Activated CD8-positive, alpha-beta memory T cell treated with anti-CD3 and anti-CD28 coated beads for 24 hours (primary cell): ENCODE measurements at places on chromosomes 5 and 9.

DNA sequence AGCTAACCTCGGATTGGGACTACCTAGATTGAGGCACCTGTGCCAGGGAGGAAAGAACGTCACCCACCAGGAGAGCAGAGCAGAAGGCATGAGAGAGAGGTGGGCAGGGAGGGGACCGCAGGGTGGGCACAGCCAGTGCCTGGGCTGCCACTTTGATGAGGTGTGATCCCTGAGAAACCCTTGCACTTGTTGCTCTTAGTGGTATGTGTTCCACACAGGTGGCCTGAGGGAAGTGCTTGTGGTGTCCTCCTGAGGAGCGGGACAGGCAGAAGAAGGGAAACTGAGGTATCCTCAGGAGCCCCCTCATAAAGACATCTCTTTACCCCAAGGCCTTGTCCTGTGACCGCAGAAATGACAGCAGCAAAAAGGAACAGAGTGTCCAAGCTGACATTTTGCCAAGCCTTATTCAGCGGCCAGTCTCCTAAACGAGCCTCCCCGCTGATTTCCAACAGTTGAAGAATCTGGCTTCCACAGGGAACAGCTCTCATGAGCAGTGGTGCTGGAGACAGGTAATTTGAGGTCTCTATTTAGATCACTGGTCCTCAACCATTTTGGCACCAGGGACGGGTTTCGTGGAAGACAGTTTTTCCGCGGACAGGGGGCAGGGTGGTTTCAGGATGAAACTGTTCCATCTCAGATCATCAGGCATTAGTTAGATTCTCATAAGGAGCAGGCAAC, 82.4 kb downstream of the FOXD1 start:
- DNase-seq = no peak

DNA sequence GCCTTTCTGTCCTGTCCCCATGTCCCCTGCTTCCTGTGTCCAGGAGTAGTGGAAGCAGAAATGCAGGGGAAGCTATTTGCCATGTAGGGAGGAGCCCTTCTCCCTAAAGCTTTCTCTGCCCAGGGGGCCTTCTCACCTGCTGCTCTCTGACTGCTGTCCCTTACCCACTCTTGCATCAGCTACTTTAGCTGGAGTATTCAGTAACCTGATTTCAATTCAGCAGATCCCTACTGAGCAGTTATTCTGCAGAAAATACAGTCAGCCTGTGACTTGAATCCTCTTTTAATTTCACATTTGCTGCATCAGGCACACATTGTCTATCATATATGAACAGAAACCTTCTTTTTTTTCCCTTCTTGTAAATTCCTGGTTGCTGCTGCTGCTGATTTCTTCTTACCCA, 90.4 kb downstream of the MVB12B start:
- no peak for DNase-seq

- DNase-seq = no peak
Measured at GRCh38 chr9:134919303-134919702, 1.6 kb upstream of the FCN1 start.

- DNase-seq = peak; percentile 59
Measured at GRCh38 chr9:95003689-95004410, 277.4 kb downstream of the AOPEP start.

GRCh38 chr5:124252747-124253146, 493.7 kb downstream of the ZNF608 start:
- no peak for DNase-seq

DNA sequence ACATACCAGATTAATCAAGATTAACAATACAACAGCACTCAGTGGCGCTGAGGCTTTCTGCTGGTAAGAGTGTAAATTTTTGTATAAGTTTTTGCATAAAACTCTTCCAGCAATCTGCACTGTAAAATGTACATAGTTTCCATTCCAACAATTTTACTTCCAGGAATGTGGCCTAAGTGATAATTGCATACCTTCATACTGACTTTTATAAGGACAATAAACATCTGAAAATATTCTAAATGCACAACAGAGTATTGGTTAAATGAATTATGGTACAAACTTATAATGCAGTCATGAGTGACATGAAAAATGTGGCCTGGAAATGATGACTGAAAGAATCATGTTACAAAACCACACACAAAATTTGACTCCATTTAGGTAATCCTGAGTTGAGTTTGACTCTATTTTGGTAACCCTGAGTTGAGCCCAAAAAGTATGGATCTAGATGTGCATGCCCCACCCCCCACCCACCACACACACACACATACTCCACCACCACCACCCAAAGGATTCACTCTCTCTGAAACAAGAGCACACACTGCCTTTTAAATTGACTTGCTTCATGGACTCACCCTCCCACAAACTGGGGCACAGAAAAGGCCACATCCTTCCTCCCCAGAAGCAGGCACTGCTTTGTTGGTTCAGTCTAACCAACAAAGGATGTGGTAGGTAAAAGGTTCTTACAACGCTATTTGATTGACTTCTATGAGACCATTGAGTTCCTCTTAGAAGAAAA, 137.6 kb downstream of the SUSD1 start:
- DNase-seq = peak; percentile 73

GRCh38 chr5:56766926-56767325, 48.4 kb upstream of the MAP3K1 start:
- DNase-seq = no peak

DNA sequence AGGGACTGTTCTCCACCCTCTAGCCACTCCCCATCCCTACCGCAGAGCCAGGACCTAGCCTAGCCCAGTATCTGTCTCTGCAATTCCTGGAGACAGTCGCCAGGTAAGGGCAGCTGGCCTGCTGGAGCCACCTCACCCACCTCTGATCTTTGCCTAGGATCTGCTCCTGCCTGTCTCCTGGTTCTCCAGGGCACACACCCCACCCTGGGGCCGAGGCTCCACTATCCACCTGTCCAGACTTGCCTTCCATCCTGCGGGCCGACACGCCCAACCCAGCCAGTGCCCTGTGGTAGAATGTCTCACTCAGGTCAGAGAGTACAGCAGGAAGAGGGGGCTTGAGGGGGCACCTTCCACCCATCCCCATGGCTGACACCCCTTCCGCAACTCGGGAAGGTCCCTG, 15.7 kb upstream of the AQP7 start:
- DNase-seq = no peak

DNA sequence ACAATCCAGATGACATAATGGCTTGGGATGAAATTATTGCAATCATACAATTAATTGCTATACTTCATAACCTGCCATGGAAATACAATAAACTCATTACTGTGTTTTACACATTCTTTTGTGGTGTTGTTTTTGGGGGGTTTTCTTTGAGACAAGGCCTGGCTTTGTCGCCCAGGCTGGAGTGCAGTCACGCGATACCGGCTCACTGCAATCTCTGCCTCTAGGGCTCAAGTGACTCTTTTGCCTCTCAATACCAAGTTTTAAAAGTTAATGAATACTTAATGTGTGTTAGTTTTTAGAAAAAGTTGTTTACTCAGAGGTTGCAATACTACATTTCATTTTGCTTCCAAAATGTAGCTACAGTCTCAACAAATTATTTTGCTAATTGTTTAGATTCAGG, 598.4 kb downstream of the CHSY3 start:
- DNase-seq = no peak

DNA sequence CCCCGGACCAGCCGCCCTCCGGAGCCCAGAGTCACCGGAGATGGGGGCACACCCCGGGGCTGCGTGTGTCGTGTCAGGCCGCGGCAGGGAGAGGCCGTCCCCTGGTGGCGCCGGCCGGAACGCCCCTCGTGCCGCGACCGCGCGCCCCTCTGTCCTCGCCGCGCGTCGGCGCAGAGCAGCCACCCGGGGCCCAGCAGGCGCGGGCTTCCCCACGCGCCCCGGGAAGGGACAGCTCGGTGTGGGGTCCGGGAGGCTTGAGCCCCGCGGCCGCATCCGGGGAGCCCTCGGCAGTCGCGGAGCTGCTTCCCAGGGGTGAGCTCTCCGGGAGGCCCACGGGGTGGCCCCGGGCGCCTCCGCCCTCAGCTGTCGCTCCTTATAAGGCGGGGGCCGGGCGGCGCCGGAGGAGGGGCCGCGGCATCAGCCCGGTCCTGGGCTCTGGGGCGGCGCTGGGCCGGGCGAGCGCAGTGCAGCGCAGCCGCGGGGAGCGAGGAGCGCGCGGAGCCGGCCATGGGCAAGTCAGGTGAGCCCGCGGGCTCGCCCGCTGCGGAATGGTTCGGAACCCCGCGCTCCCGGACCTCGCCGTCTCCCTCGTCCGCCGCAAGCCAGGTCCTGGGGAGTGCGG, at the start of gene GLIPR2:
Gene GLIPR2 (plus strand): TSS at position 462 of the 622 bp plus-strand sequence. CDS start 46 bp downstream, at position 508.
- DNase-seq = peak; percentile 90

GRCh38 chr9:28092981-28093936, 520.0 kb upstream of the C9orf72 start:
- no peak for DNase-seq

DNA sequence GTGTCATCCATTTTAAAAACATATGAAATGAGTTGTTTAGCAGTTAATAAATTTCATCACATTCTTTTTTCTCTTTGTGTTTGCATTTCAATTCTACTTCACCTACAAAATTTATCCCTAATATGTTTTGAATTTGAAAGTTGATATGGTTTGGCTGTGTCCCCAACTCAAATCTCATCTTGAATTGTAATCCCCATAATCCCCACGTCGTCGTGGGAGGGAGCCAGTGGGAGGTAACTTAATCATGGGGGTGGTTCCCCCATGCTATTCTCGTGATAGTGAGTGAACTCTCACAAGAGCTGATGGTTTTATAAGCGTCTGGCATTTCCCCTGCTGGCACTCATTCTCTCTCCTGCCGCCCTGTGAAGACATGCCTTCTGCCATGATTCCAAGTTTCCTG, 200.1 kb downstream of the EPB41L4A start:
- DNase-seq = no peak

- no peak for DNase-seq
Measured at GRCh38 chr5:6498968-6499367, 50.3 kb downstream of the UBE2QL1 start.

DNA sequence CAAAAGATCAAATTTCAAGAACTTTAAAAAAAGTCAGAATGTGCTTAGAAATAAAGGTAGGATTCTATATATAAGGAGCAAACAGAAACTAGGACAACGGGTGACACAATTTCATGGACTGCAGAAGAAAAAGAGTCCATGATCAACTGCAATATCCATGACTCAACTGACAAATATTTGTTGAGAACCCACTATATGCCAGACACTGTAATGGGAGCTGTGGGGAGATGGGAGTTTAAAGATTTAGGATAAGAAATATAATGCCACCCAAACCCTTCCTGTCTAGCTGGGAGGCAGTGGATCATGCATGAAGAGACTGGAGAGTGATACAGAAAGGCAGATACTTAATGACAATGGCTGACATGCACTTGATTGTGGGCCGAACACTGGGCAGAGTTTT, 27.6 kb upstream of the CCDC112 start:
- DNase-seq = no peak

DNA sequence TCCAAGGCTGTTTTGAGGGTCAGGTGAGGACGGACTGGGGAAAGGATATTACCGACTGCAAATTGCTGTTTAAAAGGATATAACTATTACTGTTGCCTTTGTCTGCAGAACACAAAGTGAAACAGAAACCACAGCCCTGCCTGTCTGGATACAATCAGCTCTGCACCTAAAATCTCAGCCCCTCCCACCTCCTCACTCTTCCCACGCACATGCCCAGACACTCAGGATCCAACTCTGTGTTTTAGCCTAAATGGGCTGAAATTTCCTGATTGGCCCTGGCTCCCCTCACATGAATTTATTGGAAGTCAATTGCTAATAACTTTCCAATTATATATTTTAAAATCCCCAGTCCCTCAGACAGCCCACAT, 176.3 kb upstream of the PPP1R26 start:
- DNase-seq = peak; percentile 40

GRCh38 chr9:35516479-35516878, 26.6 kb downstream of the RUSC2 start:
- DNase-seq = no peak

DNA sequence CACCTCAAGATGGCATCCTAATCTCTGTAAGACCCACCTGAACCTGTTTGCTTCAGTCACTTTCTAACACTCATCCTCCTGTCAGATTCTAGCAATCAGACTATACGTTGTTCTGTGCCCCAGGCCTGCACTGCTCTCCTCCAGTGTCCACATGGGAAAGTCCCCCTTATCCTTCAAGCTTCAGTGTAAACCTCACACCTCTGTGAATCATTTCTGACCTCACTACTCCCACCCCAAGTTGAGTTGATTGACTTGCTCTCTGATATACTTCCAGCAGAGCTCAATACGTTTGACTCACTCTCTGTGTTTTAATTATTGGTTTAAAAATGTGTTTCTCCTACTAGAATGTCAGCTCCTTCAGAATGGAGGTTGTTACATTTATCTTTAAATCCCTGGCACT, 240.2 kb downstream of the FBXL17 start:
- no peak for DNase-seq

- peak; percentile 76 for DNase-seq
Measured at GRCh38 chr5:137752905-137753690, 1.1 kb downstream of the HNRNPA0 start.

GRCh38 chr5:141889282-141889871, 11.2 kb upstream of the PCDH1 start:
- DNase-seq = no peak

DNA sequence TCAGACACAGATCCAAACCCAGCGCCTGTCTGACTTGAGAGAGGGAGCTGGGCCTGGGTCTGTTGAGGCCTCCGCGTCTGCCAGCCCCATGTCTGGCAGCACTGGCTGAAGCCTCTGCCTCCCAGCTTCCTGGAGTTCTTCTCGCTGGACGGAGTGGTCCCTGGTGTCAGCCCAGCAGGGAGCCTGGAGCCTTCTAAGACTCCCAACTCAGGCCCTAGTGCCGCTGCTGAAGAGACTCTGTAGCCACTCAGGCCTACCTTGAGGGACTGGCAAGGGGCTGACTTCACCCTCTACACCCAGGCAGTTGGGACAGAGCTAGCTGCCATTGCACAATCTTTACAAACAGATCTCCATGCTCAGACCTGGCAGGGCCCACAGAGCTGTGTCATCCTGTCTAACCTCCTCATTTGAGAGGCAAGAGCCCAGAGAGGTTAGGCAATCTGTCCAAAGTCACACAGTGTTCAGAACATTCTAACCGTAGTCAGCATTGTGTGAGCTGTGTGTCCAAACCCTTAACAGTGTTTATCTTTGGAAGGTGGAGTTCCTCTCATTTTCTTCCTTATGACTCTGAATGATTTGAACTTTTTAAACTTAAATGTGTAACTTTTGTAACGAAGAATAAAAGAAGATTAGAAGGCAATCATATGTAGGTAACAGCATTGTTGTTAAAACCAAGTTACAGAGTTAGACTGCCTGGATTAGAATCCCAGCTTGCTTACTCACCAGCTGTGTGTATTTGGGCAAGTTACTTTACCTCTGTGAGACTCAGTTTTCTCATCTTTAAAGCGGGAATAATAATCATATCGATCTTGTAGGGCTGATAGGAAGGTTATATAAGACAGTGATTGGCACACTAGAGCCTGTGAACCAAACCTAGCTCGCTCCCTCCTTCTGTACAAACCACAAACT, 4.6 kb upstream of the DUSP1 start:
- no peak for DNase-seq

DNA sequence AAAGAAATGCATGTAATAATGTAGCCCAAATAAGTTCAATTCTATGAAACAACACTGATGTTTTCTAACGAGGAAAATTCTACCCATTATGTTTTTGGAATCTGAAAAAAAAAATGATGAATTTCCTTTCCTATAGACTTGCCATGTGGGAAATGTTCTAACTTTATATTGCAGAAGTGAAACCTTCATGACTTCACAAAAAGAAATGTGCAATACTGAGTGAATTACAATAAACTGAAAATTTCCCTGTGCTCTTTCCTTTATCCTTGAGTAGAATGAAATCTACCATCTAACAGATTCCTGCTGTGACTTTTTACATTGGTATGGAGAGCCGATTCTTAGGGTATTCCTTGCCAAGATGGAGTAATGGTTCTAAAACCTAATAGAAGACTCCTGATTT, 1622.5 kb downstream of the MAT2B start:
- no peak for DNase-seq

- DNase-seq = no peak
Measured at GRCh38 chr5:10391130-10391529, 37.6 kb downstream of the MARCHF6 start.
